Posterior cingulate gyrus (tissue), 11 donors: ENCODE measurements at places on chromosomes 3 and 15.

DNA sequence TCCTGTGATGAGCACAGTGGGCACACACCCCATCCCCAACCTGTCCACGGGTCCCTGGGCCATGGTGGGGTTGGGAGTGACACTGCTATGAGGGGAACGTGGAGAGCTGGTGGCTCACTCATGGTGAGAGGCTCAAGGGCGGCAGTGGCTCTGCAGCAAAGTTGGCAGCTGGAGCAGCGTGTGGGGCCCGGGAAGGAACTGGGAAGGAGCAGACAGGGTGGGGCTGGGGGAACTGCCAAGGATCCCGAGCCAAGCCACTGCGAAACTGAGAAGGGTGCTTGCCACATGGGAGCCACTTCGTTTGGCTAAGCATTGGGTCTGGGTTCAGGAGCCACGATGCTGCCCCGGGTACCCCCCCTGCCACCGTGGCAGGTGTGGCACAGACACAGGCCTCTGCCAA lies 80.1 kb downstream of the SNRK start:
- DNase-seq, result no peak

DNA sequence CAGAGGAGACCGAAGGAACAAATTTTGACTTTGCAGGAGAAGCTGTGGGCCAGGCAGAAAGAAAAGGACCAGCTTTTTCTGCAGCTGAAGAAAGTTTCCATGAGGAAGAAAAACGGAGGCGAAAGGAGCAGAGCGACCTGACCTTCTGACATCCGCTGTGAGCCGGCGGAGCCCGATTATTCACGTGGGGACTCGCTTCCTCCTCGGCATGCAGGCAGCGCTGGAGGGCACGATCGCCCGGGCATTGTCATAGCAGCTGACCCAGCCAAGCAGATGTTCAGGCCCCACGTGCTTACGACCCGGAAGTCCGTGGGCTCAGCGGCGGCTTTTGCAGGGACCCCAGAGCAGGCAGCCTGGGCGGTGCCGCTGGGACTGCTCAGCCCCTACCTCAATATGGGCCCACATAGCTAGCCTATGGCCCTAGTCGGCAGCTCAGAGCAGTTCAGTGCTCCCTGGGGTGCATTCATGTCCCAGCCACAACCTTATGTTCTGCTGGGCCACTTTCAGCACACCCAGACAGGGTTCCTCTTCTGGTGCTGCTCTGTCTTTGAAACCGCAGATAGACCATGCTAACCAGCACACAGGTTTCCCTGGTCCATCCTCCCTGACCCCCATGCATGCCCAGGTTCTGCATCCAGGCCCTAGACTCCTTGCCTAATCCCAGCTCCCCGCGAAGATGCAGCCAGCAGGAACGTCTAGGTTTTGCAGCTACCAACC lies 10.5 kb upstream of the EIF4A2 start:
- peak; percentile 73 for DNase-seq

DNA sequence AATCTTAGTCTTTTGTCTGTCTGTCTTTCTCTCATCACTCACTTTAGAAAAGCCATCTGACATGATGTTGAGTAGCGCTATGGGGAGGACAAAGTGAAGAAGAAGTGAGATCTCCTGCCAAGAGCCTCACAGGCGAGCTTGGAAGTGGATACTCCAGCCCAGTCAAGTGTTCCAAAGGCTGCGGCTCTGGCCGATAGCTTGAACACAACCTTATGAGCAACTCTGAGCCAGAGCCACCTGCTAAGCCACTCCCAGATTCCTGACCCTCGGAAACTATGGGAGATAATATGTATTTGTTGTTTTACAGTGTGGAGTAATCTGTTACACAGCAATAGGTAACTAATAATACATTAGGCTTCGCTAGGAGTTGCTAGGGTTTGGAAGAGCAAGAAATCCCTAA lies 76.2 kb downstream of the MB21D2 start:
- DNase-seq, result no peak

DNA sequence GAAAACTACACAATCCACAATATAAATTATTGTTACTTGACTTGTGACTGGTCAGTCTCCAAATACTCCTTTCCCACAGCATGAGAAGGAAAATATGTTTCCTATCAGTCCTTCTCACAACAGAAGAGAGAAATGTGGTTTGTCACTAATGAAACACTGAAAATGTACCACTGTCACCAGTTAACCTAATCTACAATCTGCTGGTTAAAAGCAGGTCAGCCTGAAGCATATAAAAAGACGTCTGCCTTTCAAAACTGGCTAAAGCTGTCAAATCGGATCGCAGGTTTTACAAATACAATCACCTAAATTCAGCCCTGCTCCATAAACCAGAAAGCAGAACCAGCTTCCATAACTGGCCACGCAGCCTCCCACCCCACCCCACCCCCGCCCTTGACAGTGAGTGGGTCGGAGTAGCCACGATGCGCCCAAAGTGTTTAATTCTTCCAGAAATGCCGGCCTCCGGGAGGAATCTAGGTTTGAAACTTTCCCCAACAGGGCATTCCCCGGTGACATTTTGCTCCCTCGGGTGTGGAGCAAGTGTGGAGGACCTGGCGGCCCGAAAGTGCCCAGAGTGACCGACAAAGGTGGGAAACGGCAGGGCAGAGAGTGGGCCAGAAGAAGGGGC lies 682 bp downstream of the ETFA start:
- no peak for DNase-seq

GRCh38 chr3:131883086-131883485 lies 151.7 kb downstream of the CPNE4 start:
- no peak for DNase-seq

DNA sequence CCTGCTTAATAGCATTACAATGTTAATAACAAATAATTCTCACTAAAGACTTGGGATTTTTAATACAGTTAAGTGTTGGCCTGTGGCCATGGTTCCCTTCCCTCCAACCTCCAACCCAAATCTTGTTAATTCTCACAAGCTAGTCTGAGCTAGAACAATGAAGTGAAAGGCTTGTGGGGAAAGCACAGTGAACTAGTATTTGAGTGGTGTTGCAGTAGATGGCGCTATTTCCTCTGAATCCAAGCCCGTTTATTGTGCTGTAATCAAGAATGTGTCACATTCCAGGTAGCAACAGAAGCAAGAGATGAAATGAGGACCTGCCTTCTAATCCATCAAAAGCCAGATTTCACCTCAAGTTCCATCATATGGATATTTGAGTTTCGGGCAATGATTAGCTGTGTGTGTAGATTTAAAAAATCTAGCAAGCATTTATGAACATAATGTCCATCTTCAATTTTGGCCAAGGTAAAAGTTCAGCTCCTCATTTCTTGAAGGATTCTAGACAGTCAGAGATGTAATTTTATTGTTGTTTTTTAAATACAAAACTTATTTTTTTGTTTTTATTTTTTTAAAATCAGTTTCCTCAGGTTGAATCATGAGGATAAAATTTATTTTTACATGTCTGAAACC lies 160.7 kb downstream of the SQOR start:
- DNase-seq, result peak; percentile 10

DNA sequence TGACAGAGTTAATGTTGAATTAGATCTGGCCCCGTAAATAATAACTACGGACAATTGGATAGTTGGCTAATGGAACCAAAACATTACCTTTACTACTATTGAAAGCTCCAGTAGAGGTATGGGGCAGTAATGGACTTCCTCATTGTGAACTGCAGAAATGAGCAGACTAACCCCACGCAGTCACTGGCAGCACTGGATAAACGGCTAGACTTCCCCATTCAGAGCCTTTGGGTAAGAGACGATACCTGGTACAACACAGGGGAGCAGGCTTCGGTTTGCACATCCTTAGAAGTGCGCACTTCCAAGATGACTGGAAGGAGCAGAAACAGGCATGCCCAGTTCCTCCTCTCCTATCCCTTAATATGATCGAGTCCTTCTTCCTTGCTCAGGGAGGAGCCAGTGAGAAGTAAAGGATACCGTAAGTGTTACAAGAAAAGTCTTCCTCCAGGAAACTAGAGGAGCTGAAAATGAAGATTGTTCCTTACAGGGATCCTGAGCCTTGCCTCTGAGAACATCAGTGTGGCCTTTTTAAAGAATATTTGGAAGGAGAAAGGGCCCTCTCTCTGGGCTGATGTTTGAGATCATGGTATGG lies 100.5 kb upstream of the NECTIN3 start:
- no peak for DNase-seq

- DNase-seq, result no peak
Measured at GRCh38 chr3:78794431-78794830, 973.4 kb downstream of the ROBO1 start.

GRCh38 chr3:13885704-13886010 lies 5.8 kb upstream of the WNT7A start:
- no peak for DNase-seq

GRCh38 chr3:171417813-171418212 lies 42.4 kb downstream of the TNIK start:
- no peak for DNase-seq

GRCh38 chr3:73259856-73260255 lies 198.4 kb downstream of the EBLN2 start:
- no peak for DNase-seq
